ENCODE measurements at places on chromosomes 1 and 21.

- DNase-seq: no peak
Observed at GRCh38 chr1:114025609-114026401, 46.5 kb downstream of the OLFML3 start.

- DNase-seq: no peak
Observed at GRCh38 chr1:239891621-239892358, 199.9 kb upstream of the FMN2 start.

GRCh38 chr1:145792484-145792883 is 31.4 kb downstream of the RNF115 start:
- DNase-seq: no peak

GRCh38 chr1:216119600-216119999 is 303.6 kb downstream of the USH2A start:
- DNase-seq: peak; percentile 12

- DNase-seq: no peak
Observed at GRCh38 chr1:7265771-7266371, 480.6 kb downstream of the CAMTA1 start.

DNA sequence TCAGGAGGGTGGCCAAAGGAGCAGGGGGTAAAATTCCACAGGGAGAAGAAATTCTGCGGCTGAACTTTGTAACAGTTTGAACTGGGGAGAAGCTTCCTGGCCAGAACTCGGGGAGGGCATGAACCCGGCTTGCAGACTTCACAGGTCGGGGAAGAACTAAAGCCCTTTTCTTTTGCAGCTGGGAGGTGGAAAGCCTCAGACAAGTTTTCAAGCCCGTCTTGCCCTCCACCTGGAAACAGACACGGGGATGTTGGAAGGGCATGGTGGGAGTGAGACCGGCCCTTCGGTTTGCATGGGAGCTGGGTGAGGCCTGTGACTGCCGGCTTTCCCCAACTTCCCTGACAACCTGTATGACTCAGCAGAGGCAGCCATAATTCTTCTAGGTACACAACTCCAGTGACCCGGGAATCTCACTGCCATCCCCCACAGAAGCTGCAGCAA is 11.3 kb downstream of the THEM4 start:
- DNase-seq: no peak

GRCh38 chr1:43438006-43438405 is 15.7 kb downstream of the HYI start:
- DNase-seq: no peak

- DNase-seq: peak; percentile 97
Observed at GRCh38 chr21:16194095-16194787, 464.5 kb downstream of the USP25 start.
